ENCODE measurements at places on chromosomes 11 and 22.

- no peak for DNase-seq
Observed at GRCh38 chr11:44180107-44180506, 84.6 kb downstream of the EXT2 start.

DNA sequence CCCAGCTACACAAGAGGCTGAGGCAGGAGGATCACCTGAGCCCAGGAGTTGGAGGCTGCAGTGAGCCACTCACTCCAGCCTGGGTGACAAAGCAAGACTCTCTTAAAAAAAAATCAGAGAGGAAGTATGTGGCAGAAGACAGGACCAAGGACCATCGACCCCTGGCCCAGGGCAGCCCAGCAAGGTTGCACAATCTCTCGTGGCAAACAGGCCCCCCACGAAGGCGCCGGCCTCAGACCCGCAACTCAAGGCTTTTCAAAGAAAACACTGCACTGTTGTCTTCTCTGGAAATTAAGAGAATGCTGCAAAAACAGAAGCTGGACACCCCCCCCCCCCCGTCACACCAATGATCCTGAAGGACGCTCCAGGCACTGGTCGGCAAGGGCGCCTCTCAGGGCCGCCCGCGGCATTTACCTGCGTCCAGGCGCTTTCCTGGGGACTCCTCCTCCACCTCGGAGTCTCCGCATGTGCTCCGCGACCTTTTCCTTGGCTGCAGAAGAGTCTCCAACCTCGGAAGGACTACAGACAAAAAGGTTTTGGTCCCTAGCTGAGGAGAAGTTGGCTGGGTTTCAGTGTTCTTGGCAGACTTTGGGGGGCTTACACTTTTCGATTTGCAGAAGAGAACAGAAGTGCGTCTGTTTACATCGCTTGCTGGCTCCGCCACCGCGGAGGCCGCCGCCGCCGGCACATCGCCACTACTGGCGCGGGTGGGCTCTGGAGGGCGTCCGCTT, 40.5 kb downstream of the BRD1 start:
- no peak for DNase-seq

- no peak for DNase-seq
Observed at GRCh38 chr11:8289492-8289918, 25.8 kb upstream of the LMO1 start.

DNA sequence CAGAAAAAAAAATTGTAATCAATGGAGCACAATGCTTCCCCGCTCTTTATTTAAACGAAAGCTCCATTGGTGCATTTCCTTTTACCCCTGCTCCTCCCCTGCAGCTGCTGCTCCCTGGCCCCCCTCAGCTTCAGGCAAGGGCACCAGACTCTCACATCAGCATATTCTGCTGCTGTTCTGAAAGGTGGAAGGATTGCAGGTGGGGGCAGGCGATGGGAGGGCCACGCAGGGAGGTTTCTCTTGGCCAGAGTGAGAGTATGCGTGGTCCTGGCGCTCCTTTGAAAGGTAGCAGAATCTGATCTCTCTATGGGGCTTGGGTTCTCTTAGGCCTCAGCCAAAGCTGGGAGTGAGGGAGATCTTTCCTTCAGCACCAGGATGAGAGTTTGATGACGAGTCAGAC, 240.9 kb upstream of the CADM1 start:
- no peak for DNase-seq

GRCh38 chr22:32531931-32532819, 57.6 kb downstream of the FBXO7 start:
- DNase-seq = no peak

GRCh38 chr22:41596776-41597634, 7.4 kb upstream of the PMM1 start:
- no peak for DNase-seq

GRCh38 chr11:65541093-65541982, 16.5 kb downstream of the SCYL1 start:
- DNase-seq = no peak

DNA sequence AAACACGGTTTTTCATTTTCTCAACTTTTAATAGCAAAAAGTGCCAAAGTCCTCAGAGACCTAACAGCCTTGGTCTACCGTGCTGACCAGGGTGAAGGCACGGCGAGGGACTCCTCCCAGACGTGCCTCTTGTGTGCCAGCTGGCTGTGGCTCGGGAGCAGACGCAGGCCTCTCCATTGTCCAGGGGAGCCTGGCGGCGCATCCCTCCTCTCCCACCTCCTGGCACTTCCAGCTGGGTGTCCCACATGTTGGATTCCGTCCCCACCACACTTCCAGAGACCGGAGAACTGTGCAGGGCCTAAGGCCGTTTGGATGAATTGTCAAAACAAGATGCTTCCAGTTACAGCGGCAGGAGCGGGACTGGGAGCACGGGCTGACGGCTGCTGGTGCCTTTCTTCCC, 11.6 kb downstream of the CDPF1 start:
- no peak for DNase-seq

DNA sequence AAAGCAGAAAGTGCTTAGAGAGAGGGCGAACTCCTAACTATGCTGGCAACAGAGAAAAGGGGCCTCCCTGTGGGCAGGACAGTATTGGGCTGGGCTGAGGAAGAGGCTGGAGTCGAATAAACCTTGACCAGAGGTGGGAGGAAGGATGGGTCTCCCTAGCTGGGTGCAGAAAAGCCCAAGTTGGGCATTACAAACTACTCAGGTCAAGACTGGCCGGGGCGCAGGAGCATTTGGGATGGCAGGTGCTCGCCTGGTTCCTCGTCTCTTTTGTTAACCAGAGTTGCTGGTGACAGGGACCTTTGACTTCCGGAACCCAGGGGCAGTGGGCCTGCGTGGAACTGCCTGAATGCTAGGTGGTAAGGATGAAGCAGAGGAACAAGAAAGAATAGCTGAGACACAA, 80.3 kb upstream of the SHISAL1 start:
- DNase-seq = no peak

GRCh38 chr22:47775191-47775590, 1012.7 kb downstream of the TBC1D22A start:
- no peak for DNase-seq

All from GM12864 (cell line).